Bronchial smooth muscle cell (primary cell): ENCODE measurements at places on chromosomes 16 and 17. TPM values are rescaled to one million over a fixed set of nuclear protein-coding genes. Genes with fewer than 3 reads are reported as not detected.

SLC52A1 gene
- 0.32 TPM in 1 of 2 replicates, not detected in the other for total RNA-seq

LRRC36 gene
- 0.32 TPM in 1 of 2 replicates, not detected in the other for total RNA-seq

BCAR1 gene
- total RNA-seq: 17.5 and 18.5 TPM in 2 replicates

ABCC11 gene
- 0.26 and 0.32 TPM in 2 replicates for total RNA-seq

NOXO1 gene
- total RNA-seq: 0.16 TPM in 1 of 2 replicates, not detected in the other

SDR42E2 gene
- total RNA-seq: under 0.01 TPM in 1 of 2 replicates, not detected in the other

TNFRSF17 gene
- not detected in 2 replicates for total RNA-seq

KREMEN2 gene
- under 0.01 TPM in 1 of 2 replicates, not detected in the other for total RNA-seq

PTX4 gene
- not detected in 2 replicates for total RNA-seq

SNX20 gene
- not detected in 2 replicates for total RNA-seq

SLC13A2 gene
- not detected in 2 replicates for total RNA-seq

TBC1D3E gene
- total RNA-seq: not detected in 2 replicates

UTS2R gene
- not detected in 2 replicates for total RNA-seq

CX3CL1 gene
- total RNA-seq: under 0.01 TPM in 1 of 2 replicates, not detected in the other

GAS2L2 gene
- not detected in 2 replicates for total RNA-seq

RAB26 gene
- 3.2 and 5.5 TPM in 2 replicates for total RNA-seq

RHBDF2 gene
- total RNA-seq: 1.1 and 3.0 TPM in 2 replicates

SYT17 gene
- total RNA-seq: 0.09 and 0.47 TPM in 2 replicates

PRAC1 gene
- not detected in 2 replicates for total RNA-seq

C16orf89 gene
- total RNA-seq: 2.5 TPM in 1 of 2 replicates, not detected in the other

PPP1R27 gene
- not detected in 2 replicates for total RNA-seq

GPR139 gene
- not detected in 2 replicates for total RNA-seq

KRT33A gene
- total RNA-seq: not detected in 2 replicates

FA2H gene
- not detected in 2 replicates for total RNA-seq

KRTAP1-1 gene
- total RNA-seq: not detected in 2 replicates

KIF18B gene
- 0.32 and 0.77 TPM in 2 replicates for total RNA-seq

PRRT2 gene
- 1.9 and 4.4 TPM in 2 replicates for total RNA-seq

CACNG3 gene
- total RNA-seq: not detected in 2 replicates

SLC5A10 gene
- total RNA-seq: not detected in 2 replicates

CD300E gene
- total RNA-seq: not detected in 2 replicates

HYDIN gene
- total RNA-seq: 0.26 and 0.63 TPM in 2 replicates

CNTD1 gene
- 0.16 and 0.94 TPM in 2 replicates for total RNA-seq

KRTAP2-3 gene
- total RNA-seq: not detected in 2 replicates

RAD51C gene
- total RNA-seq: 18.1 and 21.7 TPM in 2 replicates

BAIAP3 gene
- 0.32 and 0.34 TPM in 2 replicates for total RNA-seq

TBC1D3B gene
- 2.6 and 3.2 TPM in 2 replicates for total RNA-seq

CSH1 gene
- not detected in 2 replicates for total RNA-seq

HOXB2 gene
- total RNA-seq: 2.3 and 8.4 TPM in 2 replicates

TPSD1 gene
- total RNA-seq: not detected in 2 replicates

KRT39 gene
- 0.16 and 0.17 TPM in 2 replicates for total RNA-seq

MPO gene
- 0.09 and 0.47 TPM in 2 replicates for total RNA-seq

SOCS1 gene
- total RNA-seq: 6.0 and 9.8 TPM in 2 replicates

RAMP2 gene
- 0.17 TPM in 1 of 2 replicates, not detected in the other for total RNA-seq

SSTR5 gene
- total RNA-seq: not detected in 2 replicates

KRTAP4-5 gene
- total RNA-seq: not detected in 2 replicates

AOC3 gene
- total RNA-seq: 0.16 and 1.9 TPM in 2 replicates

KRT12 gene
- not detected in 2 replicates for total RNA-seq

VWA3A gene
- total RNA-seq: under 0.01 and 0.09 TPM in 2 replicates

C1QTNF8 gene
- total RNA-seq: not detected in 2 replicates

TP53TG3 gene
- 0.52 TPM in 1 of 2 replicates, not detected in the other for total RNA-seq

TPSG1 gene
- not detected in 2 replicates for total RNA-seq
